ENCODE measurements at places on chromosomes 7 and 10. TPM values are rescaled to one million over a fixed set of nuclear protein-coding genes. Genes with fewer than 3 reads are reported as not detected.

DNA sequence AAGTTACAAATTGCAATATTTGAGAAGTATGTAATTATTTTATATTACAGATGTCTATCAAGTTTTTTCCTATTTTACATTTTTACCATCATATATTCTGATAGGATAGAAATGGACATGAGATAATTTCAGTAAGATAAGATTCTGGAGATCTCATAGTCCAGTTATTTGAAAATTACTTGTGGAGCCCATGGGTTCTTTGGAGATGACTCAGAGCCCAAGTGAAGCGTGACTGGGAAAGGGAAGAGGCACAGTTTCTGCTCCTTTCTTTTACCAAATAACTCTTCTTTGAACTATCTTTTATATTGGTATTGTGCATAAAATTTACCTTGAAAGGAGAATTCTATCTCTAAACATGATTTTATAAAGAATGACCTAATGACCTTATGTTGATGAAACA lies 2.4 kb downstream of the CD36 start:
- peak; percentile 49 for DNase-seq

DNA sequence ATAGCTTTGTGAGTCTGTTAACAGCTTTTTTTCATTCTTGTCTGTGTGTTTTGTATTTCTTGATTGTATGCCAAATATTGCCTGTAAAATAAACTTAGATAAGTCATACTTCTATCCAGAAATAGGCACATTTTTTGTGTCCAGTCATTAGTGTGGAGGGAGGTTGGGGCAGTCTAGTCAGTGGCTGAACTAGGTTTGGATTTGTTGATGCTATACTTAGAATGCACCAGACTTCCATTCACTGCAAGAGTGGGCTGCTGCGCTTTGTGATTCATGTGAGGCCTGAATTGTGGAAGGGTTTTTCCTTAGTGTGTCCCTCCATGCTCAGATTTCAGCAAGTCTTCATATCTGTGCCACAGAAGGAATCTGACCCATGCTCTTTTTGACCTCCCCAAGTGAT lies 50.0 kb downstream of the TRUB1 start:
- no peak for DNase-seq

DNA sequence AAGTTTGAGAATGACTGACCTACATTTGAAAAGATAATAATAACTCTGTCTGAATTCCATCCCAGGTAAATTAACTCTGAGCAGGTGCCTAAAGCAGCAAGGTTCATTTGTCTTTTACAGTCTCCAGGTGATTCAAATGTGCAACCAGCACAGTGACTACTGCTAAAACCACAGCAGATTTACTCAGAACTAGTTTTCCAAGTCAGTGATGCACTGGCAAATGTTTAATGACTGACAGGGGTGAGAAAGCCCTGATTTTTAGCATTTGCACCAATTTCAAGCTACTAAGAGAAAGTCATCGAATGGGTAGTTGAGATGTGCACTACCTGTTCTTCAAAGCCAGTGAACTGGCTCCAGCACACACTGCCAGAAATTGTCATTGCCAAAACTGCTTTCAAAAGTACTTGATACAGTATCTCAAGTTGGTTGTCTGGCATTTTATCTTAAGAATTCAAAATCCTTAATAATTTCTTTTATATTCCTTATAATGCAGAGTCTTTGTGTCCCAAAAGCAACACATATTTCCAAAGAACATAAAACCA lies 60.3 kb downstream of the ATOH7 start:
- DNase-seq = peak; percentile 63

- no peak for DNase-seq
Measured at GRCh38 chr7:110609336-110609735, 481.6 kb upstream of the LRRN3 start.

GRCh38 chr7:69172357-69173077 lies 425.8 kb upstream of the AUTS2 start:
- no peak for DNase-seq

GRCh38 chr10:79490400-79491142 lies 21.8 kb upstream of the EIF5AL1 start:
- DNase-seq = no peak

GRCh38 chr7:139817249-139817648 lies 11.8 kb upstream of the TBXAS1 start:
- no peak for DNase-seq

- no peak for DNase-seq
Measured at GRCh38 chr10:81439445-81439844, 435.5 kb upstream of the NRG3 start.

The TBX20 gene
- 1.8 TPM for total RNA-seq

The TSPAN14 gene
- total RNA-seq = 139 TPM

The CPA2 gene
- total RNA-seq = 0.14 TPM

The PRPS1L1 gene
- total RNA-seq = not detected

The ASB10 gene
- not detected for total RNA-seq

The PPP1R9A gene
- 11.7 TPM for total RNA-seq

The CUBN gene
- total RNA-seq = under 0.01 TPM

The FGL2 gene
- total RNA-seq = not detected

The DYDC2 gene
- 0.22 TPM for total RNA-seq

All from epithelial cell of proximal tubule (primary cell).